ENCODE measurements at places on chromosomes 5 and 9. TPM values are rescaled to one million over a fixed set of nuclear protein-coding genes. Genes with fewer than 3 reads are reported as not detected.

The ROR2 gene
- total RNA-seq, result 0.37 TPM

The GPSM1 gene
- 10.8 TPM for total RNA-seq

The GPR150 gene
- total RNA-seq, result 2.5 TPM

The FAM78A gene
- total RNA-seq, result 59.5 TPM

The MEIKIN gene
- total RNA-seq, result 0.77 TPM

The CCL19 gene
- not detected for total RNA-seq

The SLC36A2 gene
- not detected for total RNA-seq

The CENPK gene
- total RNA-seq, result 13.5 TPM

The THBS4 gene
- total RNA-seq, result 0.21 TPM

The ADAMTS6 gene
- total RNA-seq, result 2.4 TPM

The ARHGEF37 gene
- 0.76 TPM for total RNA-seq

The ZNF79 gene
- 7.9 TPM for total RNA-seq

The PCDHA13 gene
- not detected for total RNA-seq

The OR1J2 gene
- 0.37 TPM for total RNA-seq

The DNAI1 gene
- not detected for total RNA-seq

The LCN10 gene
- total RNA-seq, result not detected

Data from T-helper 17 cell (primary cell).